ENCODE measurements at places on chromosomes 6 and 20. TPM values are rescaled to one million over a fixed set of nuclear protein-coding genes. Genes with fewer than 3 reads are reported as not detected.
A peak's percentile ranks its signal among the peaks of the same experiment; 100 is the strongest.

GRCh38 chr6:159464816-159465215, 228.2 kb downstream of the SOD2 start:
- peak; percentile 6 for DNase-seq

DNA sequence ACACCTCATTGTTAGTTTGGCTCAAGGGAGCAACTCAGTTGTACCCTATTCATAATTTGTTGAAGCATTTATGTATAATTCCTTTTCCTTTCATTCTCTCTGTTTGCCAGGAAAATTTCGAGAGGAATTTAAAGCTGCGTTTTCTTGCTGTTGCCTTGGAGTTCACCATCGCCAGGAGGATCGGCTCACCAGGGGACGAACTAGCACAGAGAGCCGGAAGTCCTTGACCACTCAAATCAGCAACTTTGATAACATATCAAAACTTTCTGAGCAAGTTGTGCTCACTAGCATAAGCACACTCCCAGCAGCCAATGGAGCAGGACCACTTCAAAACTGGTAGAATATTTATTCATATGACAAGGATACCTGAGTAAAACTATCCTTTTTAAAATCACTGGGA, 45.2 kb upstream of the GFRAL start:
- no peak for DNase-seq

DNA sequence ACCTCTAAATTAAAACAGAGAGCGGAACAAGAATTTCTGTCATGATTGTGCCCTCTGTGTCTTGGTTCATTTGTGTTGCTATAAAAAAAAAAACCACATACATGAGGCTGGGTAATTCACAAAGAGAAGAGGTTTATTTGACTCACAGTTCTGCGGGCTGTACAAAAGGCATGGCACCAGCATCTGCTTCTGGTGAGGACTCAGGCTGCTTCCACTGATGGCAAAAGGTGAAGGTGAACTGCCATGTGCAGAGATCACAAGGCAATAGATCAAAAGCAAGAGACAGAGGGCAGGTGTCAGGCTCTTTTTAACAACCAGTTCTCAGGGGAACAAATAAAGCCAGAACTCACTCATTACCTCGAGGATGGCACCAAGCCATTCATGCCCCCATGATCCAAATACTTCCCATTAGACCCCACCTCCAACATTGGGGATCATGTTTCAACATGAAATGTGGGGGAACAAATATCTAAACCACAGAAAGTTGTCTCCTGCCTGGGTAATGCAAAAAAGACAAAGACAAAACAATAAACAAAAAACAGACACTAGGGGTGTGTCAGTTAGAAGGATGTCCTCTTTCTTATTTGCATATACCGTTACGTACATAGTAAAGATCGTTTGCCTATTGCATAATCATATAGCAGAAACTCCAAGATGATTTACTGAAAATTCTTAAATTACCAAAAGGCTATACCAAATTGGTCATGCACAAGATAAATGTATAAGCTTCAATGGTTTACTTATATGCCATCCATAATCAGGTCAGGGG, 17.0 kb downstream of the SERPINB9 start:
- DNase-seq = no peak

DNA sequence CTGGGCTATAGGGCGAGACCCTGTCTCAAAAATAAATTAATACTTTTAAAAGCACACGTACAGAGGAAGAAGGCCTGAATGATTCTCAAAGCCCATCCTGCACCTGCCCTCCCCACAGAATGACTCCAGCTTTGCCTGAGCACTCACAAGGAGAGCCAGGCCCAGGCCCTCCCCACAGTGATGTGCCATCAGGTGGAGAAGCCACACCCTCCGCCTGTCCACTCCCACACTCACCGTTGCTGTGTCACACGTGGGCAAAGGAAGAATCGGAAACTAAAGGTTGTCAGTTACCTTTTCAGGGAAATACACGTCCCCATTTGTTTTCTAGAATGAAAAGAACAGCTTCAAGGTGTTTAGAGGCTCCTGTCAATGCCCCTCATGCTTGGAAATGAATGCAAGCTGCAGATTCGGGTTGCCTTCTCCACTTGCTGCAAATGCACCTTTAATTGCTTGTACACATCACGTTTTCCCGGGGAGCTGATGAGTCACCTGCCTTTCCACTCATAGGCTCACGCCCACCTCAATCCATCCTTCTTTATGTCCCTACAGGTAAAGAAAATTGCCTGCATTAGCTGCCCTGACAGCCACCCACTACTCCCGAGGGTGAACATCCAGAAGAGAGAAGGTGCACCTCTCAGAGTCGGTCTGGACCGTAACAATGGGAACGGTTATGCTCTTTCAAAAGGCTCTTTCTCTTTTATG, 45.5 kb upstream of the AFDN start:
- no peak for DNase-seq

GRCh38 chr20:34084227-34084923, 27.7 kb downstream of the EIF2S2 start:
- DNase-seq = no peak

- DNase-seq = no peak
These were observed 477.2 kb downstream of the EPM2A start for GRCh38 chr6:145258122-145258521.

Gene RBCK1
- 75.3 TPM for total RNA-seq

Gene TSBP1
- not detected for total RNA-seq
